ENCODE measurements at places on chromosomes 13 and 19.

DNA sequence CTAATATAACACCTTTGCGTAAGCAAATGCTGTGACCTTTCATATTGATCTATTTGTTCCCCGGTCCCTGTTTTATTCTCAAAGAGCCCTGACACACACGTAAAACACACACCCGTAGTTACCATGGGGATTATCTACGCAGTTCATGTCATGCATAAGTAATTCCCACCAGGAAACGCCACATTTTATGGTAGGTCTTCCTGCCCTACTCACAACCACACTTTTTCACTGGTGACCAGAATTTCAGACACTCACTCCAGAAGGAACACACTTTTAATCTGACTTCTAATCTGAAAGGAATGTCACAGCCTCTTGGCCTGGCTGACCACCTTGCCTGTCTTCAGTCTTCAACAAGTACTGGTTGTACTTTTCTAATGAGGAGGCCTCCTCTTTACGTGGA is 46.8 kb downstream of the SLC7A1 start:
- DNase-seq: no peak

GRCh38 chr13:35179494-35179893 is 237.4 kb downstream of the NBEA start:
- DNase-seq: no peak

DNA sequence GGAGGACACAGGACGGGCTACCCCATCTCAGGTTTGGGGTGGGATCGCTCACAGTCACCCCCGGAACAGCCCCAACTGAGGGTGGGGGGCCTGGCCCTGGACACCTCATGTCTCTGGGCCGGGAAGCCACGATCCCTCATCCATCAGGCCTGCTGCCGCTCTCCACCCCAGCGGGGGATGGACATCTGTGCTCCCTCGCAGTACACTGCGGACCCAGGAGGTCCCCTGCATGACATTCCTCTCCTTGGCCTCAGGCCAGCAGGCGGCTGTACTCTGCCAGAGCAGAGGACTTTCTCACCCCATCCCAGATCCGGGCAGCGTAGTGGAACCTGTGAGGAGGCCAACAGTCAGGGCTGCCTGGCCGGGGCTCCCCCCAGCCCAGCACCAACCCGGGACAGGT is 15.5 kb downstream of the IRGC start:
- no peak for DNase-seq

GRCh38 chr13:28440774-28441504 is 54.0 kb downstream of the FLT1 start:
- no peak for DNase-seq

- no peak for DNase-seq
Observed at GRCh38 chr13:87426742-87427141, 244.4 kb upstream of the SLITRK5 start.

DNA sequence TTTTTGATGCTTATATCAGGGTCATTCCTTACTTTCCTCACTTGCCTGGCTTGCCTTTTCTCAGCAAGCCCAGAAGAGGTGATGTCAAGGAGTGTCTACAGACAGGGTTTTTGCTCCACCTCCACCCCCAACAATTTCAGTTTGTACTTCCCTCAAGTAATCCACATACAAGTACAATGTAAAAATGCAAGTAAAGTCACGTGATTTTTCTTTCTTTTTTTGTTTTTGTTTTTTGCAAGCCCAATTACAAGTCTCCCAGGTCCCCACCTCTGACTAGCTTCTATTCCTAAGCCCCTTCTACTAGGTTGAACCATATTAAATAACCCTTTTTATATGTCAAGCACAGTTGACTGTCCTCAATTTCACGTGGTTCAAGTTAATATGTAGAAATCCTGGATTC is 579.6 kb downstream of the DIAPH3 start:
- no peak for DNase-seq

DNA sequence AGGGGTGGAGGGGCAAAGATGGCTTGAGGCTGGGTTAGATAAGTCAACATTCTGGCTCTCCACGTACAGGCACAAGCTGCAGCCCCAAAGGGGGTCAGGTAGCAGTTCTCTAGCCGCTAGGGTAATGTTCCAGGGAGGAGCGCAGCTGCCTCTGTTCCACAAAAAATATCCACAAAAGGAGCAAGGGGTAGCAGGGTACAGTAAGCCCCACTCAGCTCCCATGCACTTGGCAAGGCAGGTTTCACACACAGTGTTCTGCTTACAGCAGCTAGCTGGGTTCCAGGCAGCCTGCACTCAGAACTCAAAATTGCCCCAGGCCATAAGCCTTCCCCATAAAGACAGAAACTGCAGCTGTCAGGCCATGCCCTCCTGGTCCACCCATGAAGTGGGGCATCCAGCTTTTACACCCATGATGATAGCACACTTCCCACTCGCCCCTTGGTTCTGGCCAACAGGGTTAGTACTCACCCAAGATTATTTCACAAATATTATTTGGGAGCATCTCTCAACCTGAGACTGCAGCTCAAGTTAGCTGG is 130.0 kb downstream of the CYSLTR2 start:
- no peak for DNase-seq

- peak; percentile 73 for DNase-seq
Observed at GRCh38 chr19:5031231-5032100, 62.6 kb downstream of the KDM4B start.

- no peak for DNase-seq
Observed at GRCh38 chr19:3178377-3178972, at the start of gene S1PR4. S1PR4 (plus strand) TSS chr19:3178769; CDS start chr19:3178793, 24 bp downstream.

DNA sequence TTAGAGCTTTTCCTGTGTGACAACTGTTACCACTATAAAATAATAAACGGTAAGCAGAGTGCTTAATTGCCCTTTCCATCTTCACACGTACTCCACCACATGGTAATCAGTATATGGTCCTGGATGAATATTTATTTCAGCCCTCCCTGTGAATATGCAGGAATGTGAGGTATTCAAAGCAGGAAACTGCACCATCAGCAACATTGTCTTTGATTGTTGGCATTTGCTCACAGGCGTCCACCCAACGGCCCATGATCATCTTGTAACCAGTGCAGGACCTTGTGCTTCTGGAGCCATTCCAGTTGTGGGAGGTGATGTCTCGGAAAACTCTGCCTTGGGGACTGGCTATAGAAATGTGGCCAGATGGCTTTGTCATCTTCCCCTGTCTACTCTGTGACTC is 132.6 kb downstream of the COG6 start:
- DNase-seq: no peak

DNA sequence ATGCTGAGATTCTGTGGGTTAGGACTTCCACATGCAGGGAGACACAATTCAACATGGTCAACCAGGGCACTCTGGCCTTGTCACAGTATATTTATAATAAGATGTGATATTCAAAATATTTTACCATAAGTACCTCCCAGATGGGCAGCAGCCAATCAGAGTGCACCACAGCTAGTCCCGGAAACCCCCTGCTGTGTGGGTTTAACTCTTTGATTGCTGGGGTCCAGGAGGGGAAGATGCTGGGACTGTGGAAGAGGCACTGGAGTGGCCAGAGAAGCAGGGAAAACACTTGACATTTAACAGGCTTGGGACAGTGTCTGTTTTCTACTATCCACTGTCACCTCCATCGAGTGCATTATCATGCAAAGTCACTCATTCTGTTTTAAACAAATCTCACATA is 99.0 kb downstream of the MBNL2 start:
- no peak for DNase-seq

- DNase-seq: no peak
Observed at GRCh38 chr13:45401314-45401713, 16.9 kb downstream of the SLC25A30 start.

DNA sequence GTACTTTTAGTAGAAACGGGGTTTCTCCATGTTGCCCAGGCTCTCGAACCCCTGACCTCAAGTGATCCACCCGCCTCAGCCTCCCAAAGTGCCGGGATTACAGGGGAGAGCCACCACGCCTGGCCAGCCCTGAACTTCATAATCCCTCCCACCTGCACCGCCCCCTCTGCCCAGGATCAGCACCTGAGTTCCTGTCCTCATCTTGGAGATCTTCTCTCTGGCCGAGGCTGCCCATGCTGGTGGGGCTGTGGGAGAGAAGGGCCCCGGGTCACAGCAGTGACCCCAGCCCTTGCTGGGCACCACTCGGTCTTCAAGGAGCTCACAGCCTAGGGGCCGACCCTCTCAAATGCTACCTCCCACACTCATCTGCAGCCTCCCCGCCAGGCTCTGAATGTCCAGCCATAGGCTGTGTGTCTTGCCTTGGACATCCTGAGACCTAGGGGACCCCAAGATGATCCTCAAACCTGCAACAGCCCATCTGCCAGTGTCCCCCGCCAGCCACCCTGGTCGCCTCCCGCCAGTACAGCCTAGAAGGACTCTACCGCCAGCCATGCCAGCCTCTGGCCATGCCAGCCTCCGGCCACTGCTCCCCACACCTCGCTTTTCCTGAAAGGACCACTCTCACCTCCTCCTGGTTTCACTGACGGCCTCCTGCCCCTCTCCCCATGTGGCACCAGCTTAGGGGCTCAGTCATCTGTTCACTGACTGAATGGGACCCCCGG is 1.5 kb downstream of the ATP8B3 start:
- no peak for DNase-seq

DNA sequence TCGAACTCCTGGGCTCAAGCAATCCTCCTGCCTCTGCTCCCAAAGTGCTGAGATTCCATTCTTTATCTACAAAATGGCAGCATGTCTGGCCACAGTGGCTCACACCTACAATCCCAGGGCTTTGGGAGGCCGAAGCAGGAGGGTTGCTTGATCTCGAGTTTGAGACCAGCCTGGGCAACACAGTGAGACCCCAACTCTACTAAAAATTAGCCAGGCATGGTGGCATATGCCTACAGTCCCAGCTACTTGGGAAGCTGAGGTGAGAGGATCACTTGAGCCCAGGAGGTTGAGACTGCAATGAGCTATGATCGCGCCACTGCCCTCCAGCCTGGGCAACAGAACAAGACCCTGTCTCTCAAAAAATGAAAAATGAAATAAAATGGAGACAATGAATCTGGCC is 6.1 kb downstream of the NAPA start:
- no peak for DNase-seq

DNA sequence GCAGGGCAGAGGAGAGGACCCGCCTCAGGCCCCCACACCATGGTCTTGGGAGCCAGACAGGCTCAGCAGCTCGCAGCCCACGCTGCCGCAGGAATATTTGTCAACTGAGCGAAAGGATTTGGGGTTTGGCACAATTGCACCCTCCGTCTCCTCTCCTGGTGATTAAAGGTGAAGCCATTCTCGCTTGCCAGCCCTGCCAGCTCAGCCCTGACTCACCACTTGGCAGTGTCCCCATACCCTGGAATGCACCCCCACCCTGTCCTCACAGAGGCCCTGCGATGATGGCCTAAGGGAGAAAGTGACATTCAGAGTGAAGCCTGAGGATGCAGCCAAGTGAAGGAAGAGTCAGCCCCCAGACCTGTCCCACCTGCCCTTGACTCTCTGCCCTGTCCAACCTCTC is 18.8 kb downstream of the CYTH2 start:
- peak; percentile 73 for DNase-seq

- DNase-seq: no peak
Observed at GRCh38 chr13:71828564-71828963, 38.4 kb downstream of the DACH1 start.

DNA sequence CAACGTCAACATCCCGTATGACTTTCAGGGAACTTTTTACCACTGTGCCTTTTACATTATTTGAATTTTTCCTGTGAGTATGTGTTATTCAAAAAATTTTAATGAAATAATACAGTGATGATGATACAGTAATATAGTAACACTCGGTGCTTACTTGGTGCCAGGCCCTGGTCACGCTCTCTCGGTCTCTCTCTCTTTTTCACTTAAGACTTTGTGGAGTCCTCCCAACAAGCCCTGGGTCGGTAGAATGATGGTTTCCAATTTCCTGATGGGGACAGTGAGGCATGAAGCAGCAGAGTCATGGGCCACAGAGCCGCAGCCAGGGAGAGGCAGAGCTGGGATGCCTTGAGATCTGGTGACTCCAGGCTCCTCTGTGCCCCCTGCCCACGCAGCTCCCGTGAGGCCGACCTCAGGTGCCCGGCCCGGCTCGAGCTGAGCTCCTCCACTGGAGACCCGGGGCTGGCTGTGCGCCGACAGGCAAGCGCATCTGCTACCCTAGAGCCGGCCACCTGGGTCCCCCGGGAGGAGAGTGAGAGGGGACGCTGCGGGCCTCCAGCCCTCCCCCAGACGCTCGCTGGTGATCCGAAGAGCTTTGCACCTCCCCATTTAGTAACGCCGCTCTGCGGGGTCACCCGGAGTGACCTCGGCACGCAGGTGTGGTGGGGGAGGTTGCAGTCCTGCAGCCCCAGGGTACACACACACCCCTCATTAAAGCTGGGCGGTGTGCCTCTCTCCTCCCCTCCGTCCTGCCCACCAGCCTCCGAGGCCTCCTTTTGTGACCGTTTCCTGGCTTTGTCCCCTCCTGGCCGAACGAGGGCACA is 4.4 kb upstream of the SBK3 start:
- peak; percentile 91 for DNase-seq

DNA sequence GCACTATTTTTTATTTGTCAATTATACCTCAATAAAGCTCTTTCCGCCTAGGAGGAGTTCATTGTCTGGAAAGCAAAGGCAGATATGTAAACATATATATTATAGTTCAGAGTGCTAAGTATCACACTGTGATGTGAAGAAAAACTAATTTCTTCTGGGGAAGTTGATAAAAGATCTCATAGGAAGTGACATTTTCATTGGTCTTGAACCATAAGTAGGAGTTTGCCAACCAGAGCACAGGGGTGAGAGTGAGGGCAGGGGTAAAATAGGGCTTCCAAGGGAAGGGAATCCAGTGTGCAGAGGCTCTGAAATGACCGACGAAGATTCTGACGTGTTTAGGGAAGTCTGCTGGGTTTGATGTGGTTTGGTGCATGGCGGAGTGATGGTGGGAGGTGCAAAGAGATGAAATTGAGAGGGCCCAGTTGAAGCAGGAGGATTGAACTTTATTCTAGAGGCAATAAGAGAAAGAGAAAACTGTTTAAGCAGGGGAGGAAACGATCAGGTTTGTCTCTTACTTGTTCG is 780 bp upstream of the GTF2F2 start:
- peak; percentile 73 for DNase-seq

DNA sequence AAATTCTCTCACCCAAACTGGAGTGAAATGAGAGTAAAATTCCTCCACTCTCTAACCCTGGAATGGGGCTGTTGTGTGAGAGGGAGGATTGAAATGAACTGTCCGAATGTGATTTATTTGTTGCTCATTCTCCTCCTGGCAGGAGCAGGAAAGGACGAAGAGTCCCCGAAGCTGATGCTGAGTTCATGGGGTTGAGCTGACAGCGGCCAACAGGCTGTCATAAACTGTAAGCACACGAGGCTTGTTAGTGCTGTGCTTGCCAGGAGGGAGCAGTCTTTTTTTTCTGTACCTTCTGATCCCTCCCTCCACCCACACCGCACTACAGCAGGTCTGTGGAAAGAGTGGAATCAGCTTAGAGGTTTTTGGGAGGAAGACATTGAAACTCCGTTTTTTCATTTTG is 33.1 kb upstream of the ZNF331 start:
- DNase-seq: peak; percentile 27

DNA sequence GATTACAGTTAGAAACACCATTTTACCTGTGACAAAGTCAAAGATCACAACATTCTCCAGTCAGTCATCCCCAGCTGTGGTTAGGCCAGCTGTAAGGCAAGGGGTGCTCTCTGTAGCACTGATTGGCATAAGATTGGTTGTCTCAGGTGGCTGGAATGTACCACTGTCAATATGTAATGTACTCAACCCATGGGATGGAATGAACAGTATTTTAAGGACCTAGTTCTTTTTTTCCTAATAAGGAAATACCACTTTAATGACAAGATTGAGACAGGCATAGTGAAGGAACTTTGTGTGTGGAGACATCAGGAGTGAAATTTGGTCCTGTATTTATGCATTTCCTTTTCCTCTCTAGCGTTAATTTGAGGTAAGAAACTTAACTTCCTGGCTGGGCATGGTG is 310.7 kb downstream of the ITGBL1 start:
- DNase-seq: no peak

Measured in fibroblast of mammary gland (primary cell).